ENCODE measurements at places on chromosomes 16 and 17.

DNA sequence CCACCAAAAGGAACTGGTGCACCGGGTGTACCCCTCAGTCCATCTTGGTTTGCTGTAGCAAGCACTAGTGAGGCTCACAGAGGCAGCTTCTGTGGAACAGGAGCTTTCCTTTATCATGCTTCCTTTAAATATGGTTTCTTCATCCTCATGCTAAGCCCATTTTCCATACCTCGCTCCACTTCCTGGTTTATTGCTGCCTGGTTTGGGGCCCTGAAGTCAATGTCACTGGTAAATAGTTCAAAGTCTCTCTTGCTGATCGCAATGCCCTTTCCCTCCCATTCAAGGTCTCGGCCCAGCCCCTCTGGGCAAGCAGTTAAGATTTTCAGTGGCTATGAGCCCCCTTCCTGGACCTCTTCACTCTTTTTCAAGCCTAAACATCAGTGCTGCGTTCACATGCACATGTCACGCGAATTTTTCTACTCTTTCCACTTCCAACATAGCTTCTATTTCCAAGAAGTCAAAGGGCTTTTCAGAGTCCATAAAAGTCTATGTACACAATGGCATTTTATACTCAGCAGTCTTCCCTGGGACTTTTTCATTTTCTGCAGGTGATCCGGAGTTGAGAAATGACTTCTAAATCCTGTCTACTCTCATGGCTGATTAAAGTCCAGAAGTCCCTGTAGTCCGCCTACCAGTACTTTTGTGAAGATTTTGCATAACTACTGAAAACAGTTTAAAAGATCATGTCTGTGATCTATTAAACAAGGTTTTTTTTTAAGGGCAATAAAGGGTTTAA is 323.8 kb upstream of the ZFHX3 start:
- H3K4me3 ChIP-seq: no peak overlapping the region
- H3K27me3 ChIP-seq: no peaks in the 10 kb centered on the region
- H3K27ac ChIP-seq: no peak overlapping the region

- no peaks in the 10 kb centered on the region for H3K27me3 ChIP-seq
- H3K4me3 ChIP-seq: no peak overlapping the region
- H3K36me3 ChIP-seq: no peaks in the 10 kb centered on the region
- no peak for DNase-seq
Observed at GRCh38 chr17:61528171-61528570, 62.8 kb downstream of the NACA2 start.

DNA sequence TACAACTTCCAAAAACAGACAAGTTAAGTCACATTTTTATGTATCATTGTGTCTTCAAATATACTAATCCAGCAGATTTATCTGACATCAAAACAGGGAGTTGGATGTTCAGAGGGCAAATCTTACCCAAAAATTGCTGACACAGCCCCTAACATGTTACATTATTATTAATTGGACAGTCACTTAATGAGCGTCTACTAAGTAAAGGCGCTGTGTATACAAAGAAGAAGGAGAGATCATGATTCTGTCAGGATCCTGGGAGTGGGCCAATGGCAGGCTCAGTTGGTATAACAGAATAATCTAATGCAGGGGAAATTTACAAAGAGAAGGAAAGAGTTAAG is 18.4 kb upstream of the CD300E start:
- no peak overlapping the region for H3K27ac ChIP-seq
- DNase-seq: no peak
- H3K27me3 ChIP-seq: no peaks in the 10 kb centered on the region
- H3K36me3 ChIP-seq: no peaks in the 10 kb centered on the region

DNA sequence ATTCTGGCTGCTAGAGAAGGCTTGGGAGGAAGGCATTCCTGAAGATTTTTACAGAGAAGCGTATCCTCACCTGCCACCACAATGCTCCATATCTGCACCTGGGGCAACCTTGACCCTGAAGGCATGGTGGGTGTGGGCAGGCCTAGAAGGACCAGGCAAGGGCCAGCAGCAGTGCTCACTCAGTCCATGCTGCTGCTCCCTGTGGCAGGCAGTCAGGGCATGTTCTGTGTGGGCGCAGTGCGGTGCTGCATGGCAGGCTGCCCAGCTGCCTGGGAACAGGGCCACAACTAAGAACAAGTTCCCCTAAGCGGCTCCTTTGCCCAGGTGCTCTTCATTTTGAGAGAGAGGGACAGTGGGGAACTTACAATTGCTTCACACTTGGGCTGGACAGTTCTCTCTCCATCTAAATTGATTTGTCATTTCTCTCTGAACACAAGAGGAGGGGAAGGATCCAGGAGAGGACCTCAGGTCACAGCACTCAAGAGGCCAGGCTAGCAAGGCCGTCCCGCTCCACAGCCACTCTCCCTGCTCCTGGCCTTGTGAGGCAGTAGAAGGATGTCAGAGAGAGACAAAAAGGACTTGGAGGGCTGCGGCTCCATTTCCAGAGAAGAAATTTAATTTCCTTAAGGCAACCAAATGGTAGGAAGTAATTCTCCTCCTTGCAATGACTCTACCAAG is 158.8 kb downstream of the AATF start:
- H3K36me3 ChIP-seq: peaks cover 21% of the 10 kb centered on the region
- H3K4me3 ChIP-seq: no peak overlapping the region
- DNase-seq: peak; percentile 86

GRCh38 chr17:73647301-73647695 is 3.1 kb upstream of the SDK2 start:
- H3K4me1 ChIP-seq: peaks cover 28% of the 10 kb centered on the region
- no peak for DNase-seq
- H3K27ac ChIP-seq: no peak overlapping the region

- H3K4me3 ChIP-seq: no peak overlapping the region
- no peaks in the 10 kb centered on the region for H3K27me3 ChIP-seq
- no peak for DNase-seq
Observed at GRCh38 chr17:35901631-35902175, 21.5 kb upstream of the CCL5 start.

DNA sequence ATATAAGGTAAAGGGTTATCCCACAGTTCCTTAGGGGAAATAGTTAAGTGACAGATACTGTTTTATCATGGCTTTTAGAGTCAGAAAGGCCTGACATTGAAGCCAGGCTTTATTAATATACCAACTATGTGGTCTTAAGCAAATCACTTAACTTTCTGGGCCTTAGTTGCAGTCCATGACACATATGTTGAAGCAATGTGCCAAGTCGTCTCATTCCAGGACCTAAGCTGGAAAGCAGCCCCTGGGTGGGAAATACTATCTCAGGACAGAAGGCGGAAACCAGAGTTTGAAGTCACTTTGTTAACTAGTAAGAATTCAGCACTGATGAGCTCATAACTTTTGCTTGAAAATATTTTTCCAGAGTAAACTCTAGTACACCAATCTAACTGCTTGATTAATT is 80.0 kb downstream of the USP32 start:
- no peaks in the 10 kb centered on the region for H3K36me3 ChIP-seq
- no peak overlapping the region for H3K4me3 ChIP-seq
- no peaks in the 10 kb centered on the region for H3K27me3 ChIP-seq
- H3K27ac ChIP-seq: no peak overlapping the region

GRCh38 chr17:32319548-32319905 is 22.4 kb downstream of the C17orf75 start:
- peaks cover 9% of the 10 kb centered on the region for H3K4me1 ChIP-seq
- no peak overlapping the region for H3K4me3 ChIP-seq
- no peaks in the 10 kb centered on the region for H3K36me3 ChIP-seq
- H3K27me3 ChIP-seq: no peaks in the 10 kb centered on the region
- peak; percentile 80 for DNase-seq

GRCh38 chr16:66948134-66948836 is 12.8 kb upstream of the CES3 start:
- H3K27me3 ChIP-seq: no peaks in the 10 kb centered on the region
- H3K36me3 ChIP-seq: peaks cover 6% of the 10 kb centered on the region
- peak overlapping the region; percentile 60 for H3K4me3 ChIP-seq
- H3K27ac ChIP-seq: no peak overlapping the region

GRCh38 chr17:9533441-9533840 is 42.2 kb downstream of the STX8 start:
- H3K4me3 ChIP-seq: no peak overlapping the region
- no peak for DNase-seq
- H3K4me1 ChIP-seq: no peaks in the 10 kb centered on the region
- H3K36me3 ChIP-seq: no peaks in the 10 kb centered on the region

DNA sequence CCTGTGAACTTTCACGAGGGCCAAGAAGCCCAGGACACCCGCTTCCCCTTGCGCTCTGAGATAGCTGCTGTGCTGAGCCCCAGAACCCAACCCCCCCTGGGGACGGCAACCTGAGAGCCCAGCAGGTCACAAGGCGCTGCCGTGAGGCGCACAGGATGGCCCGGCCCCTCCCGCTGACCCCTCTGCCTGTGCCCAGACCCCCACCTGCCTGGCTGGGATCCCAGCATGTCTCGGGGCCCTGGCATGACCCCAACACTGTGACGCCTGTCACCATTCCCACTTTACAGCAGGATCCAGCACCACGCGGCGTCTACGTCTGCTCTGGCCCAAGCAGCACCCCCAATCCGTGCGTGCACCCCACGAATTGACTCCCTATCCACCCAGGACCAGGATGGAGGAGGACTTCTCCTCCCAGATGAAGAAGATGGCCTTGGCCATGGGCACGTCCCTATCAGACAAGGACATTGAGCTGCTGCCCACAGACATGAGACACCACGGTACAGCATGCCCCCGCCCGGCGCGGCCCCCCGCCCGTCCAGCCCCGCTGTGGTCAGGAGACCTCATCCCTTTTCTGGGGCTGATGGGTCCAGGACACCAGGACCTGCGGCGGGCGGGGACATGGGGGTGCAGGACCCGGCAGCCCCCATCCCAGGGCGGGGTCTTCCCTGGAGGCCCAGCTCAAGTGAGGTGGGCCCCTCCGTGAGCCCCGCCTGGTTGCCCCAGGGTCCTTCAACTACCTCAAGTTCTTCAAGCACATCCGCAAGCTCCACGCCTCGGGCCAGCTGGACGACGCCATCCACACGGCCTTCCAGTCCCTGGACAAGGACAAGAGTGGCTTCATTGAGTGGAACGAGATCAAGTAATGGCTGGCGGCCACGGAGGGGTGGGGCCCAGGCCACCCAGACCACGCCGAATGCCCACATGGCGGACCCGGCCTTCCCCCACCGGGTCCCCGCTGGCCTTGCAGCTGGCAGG is 15.1 kb upstream of the AATK start:
- H3K36me3 ChIP-seq: no peaks in the 10 kb centered on the region
- H3K4me3 ChIP-seq: no peak overlapping the region
- no peak for DNase-seq
- no peaks in the 10 kb centered on the region for H3K27me3 ChIP-seq
- H3K4me1 ChIP-seq: no peaks in the 10 kb centered on the region

GRCh38 chr17:74822939-74823367 is 36.7 kb downstream of the GRIN2C start:
- no peaks in the 10 kb centered on the region for H3K36me3 ChIP-seq
- no peak for DNase-seq
- no peak overlapping the region for H3K4me3 ChIP-seq
